Naive thymus-derived CD4-positive, alpha-beta T cell (primary cell): ENCODE measurements at places on chromosomes 5 and 9. TPM values are rescaled to one million over a fixed set of nuclear protein-coding genes. Genes with fewer than 3 reads are reported as not detected.

FRMD3 gene
- polyA plus RNA-seq, result not detected

CTNNAL1 gene
- 0.77 TPM for polyA plus RNA-seq

MEGF10 gene
- not detected for polyA plus RNA-seq

ZNF454 gene
- polyA plus RNA-seq, result not detected

PPP3R2 gene
- not detected for polyA plus RNA-seq

SYK gene
- polyA plus RNA-seq, result 0.31 TPM

OCLN gene
- polyA plus RNA-seq, result 0.07 TPM

DNAJC18 gene
- 6.8 TPM for polyA plus RNA-seq

RORB gene
- polyA plus RNA-seq, result not detected

ZNF483 gene
- 8.3 TPM for polyA plus RNA-seq

MAP3K1 gene
- polyA plus RNA-seq, result 43.0 TPM

ZDHHC11B gene
- not detected for polyA plus RNA-seq

TAF11L10 gene
- not detected for polyA plus RNA-seq

NSD1 gene
- 57.0 TPM for polyA plus RNA-seq

C5orf58 gene
- polyA plus RNA-seq, result 2.0 TPM

VAV2 gene
- polyA plus RNA-seq, result 0.31 TPM

SLC36A2 gene
- polyA plus RNA-seq, result not detected

PCDHB3 gene
- polyA plus RNA-seq, result not detected

MRPL22 gene
- polyA plus RNA-seq, result 97.6 TPM

TLX3 gene
- not detected for polyA plus RNA-seq

EGFLAM gene
- not detected for polyA plus RNA-seq

SLC6A19 gene
- polyA plus RNA-seq, result not detected

NPM1 gene
- polyA plus RNA-seq, result 928 TPM

ANAPC2 gene
- 7.4 TPM for polyA plus RNA-seq

TMEM250 gene
- 61.8 TPM for polyA plus RNA-seq

KCNV2 gene
- not detected for polyA plus RNA-seq

SAPCD2 gene
- not detected for polyA plus RNA-seq

RECK gene
- 23.7 TPM for polyA plus RNA-seq

RASGRF2 gene
- 9.8 TPM for polyA plus RNA-seq

FBP2 gene
- polyA plus RNA-seq, result not detected

OR4F3 gene
- polyA plus RNA-seq, result not detected

C7 gene
- not detected for polyA plus RNA-seq

LCN1 gene
- polyA plus RNA-seq, result not detected

PCDHGC5 gene
- polyA plus RNA-seq, result not detected

ACOT12 gene
- polyA plus RNA-seq, result not detected

MCC gene
- 0.89 TPM for polyA plus RNA-seq

MELK gene
- polyA plus RNA-seq, result not detected

CDKN2B gene
- not detected for polyA plus RNA-seq

KIAA0825 gene
- polyA plus RNA-seq, result 0.68 TPM

IL33 gene
- polyA plus RNA-seq, result not detected

MIGA2 gene
- 15.2 TPM for polyA plus RNA-seq

GFPT2 gene
- polyA plus RNA-seq, result not detected

GRM6 gene
- polyA plus RNA-seq, result not detected

SLC12A7 gene
- 6.4 TPM for polyA plus RNA-seq

FAM120A gene
- polyA plus RNA-seq, result 9.5 TPM

TEK gene
- polyA plus RNA-seq, result not detected

ASTN2 gene
- 2.2 TPM for polyA plus RNA-seq

CCDC69 gene
- polyA plus RNA-seq, result 70.4 TPM

SHB gene
- 0.22 TPM for polyA plus RNA-seq

BTNL3 gene
- not detected for polyA plus RNA-seq

CMBL gene
- polyA plus RNA-seq, result 0.63 TPM
